Foreskin fibroblast (primary cell): ENCODE measurements at places on chromosomes 16 and 17.

DNA sequence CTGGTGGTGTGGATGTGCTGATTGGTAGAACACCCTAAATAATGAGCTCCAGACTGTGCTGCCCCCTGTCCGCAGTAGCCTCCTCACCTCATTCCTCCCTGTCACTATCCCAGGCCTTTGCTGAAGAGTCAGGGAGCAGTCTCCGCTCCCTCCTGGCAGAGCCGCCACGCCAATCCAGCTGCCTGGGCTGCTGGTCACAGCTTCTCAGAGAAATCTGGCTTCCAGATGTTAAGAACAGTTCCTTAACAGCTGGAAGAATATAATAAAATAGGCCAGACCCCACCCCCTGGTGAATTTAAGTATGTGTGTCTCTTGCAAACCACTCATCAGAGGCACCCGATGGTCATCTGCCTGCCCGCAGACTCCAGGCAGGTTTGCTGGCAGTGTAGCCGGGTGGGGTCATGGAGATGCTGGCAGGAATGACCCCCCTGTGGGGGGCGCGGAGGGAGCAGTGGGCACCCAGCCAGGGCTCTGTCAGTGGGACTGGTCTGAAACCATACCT, 161.0 kb downstream of the CCDC182 start:
- DNase-seq = peak; percentile 57

GRCh38 chr16:83714286-83714685, 93.5 kb upstream of the HSBP1 start:
- DNase-seq = no peak

- no peak for DNase-seq
Observed at GRCh38 chr17:34596920-34597319, 17.5 kb downstream of the TMEM132E start.

- peak; percentile 93 for DNase-seq
Observed at GRCh38 chr17:58786586-58787295, 31.1 kb downstream of the PPM1E start.

GRCh38 chr16:68074850-68075555, 10.2 kb upstream of the NFATC3 start:
- no peak for DNase-seq

DNA sequence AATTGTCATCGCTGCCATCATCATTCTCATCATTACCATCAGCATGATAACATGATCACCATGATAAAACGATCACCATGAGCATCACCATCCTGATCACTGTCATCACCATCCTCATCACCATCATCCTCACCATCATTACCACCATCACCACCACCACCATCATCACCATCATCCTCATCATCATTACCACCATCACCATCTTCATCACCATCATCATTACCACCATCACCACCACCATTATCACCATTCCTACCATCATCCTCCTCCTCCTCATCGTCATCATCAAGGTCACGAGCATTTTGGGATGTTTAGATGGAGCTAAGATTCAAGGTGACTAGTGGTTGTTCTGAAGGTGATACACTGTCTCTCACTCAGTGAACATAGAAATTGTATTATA, 221.0 kb downstream of the FOXL1 start:
- no peak for DNase-seq

GRCh38 chr16:86865851-86866662, 287.7 kb downstream of the FOXL1 start:
- DNase-seq = peak; percentile 77

DNA sequence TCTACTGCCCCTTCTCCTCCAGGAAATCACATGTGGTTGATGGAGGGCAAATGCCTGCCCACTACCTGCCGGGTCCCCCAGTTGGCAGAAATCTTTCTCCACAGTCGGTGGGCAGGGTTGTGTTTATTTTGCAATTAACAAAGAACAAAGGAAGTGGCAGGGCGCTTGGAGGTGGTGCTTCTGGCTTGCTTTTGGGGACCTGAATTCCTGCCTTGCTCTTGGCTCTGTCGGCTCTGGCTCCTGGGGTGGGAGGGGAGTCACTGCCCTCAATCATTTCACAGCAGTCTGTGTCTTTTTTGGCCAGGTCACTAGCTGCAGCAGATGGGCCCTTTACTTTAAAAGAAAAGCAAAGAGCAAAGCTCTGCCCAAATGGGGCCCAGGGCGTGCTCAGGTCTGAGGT, 69.2 kb downstream of the C16orf78 start:
- DNase-seq = no peak

GRCh38 chr16:84196727-84197394, 5.9 kb downstream of the ADAD2 start:
- no peak for DNase-seq
